ENCODE measurements at places on chromosomes 11 and 22.

GRCh38 chr11:48066881-48067800 lies 86.8 kb downstream of the PTPRJ start:
- DNase-seq, result no peak

- no peak for DNase-seq
These were observed 16.1 kb upstream of the CHRM4 start for GRCh38 chr11:46407635-46408034.

DNA sequence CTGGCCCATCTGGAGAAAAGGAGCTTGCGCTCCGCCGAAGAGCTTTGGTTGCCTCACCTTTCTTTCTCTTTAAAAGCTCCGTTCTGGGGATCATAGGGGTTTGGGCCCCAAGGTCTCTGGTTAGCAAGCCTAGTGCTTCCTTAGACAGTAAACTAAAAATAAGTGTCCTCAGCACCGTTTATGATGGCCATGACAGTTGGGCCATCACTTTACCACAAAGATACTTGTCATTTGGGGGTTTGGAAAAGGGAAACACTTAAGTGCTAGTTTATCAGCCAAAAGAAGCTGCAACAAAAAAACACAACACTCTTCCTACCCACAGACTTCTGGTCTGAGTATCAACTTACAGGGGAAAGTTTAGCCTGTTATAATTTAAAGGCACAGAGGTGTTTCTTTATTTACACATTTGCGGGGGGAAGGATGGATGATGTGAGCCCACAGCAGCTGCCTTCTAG lies 88.4 kb upstream of the CD44 start:
- no peak for DNase-seq

DNA sequence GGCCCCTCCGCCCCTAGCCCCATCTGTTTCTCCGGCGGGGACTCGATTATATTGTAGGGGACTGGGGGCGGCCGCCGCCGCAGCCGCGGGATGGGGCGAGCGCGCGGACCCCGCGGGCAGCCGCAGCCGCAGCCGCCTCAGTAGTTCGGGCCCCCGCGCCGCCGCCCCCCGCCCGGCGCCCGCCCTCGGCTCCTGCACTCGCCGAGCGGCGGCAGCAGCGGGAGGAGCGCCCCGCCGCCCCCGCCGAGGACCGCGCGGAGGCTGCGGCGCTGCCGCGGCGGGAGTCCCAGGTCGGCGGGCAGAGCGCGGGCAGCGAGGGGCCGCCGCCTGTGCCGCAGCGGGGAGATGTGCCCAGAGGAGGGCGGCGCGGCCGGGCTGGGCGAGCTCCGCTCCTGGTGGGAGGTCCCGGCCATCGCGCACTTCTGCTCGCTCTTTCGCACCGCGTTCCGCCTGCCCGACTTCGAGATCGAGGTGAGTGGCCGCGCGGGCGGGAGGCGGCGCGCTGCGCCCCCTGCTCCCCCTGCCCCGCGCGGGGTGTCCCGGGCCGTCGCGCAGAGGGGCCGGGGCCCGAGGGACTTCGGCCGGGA lies at the start of gene CECR2:
Gene CECR2 (plus strand): TSS at position 22 of the 587 bp plus-strand sequence. CDS start 324 bp downstream, at position 346.
- no peak for DNase-seq

DNA sequence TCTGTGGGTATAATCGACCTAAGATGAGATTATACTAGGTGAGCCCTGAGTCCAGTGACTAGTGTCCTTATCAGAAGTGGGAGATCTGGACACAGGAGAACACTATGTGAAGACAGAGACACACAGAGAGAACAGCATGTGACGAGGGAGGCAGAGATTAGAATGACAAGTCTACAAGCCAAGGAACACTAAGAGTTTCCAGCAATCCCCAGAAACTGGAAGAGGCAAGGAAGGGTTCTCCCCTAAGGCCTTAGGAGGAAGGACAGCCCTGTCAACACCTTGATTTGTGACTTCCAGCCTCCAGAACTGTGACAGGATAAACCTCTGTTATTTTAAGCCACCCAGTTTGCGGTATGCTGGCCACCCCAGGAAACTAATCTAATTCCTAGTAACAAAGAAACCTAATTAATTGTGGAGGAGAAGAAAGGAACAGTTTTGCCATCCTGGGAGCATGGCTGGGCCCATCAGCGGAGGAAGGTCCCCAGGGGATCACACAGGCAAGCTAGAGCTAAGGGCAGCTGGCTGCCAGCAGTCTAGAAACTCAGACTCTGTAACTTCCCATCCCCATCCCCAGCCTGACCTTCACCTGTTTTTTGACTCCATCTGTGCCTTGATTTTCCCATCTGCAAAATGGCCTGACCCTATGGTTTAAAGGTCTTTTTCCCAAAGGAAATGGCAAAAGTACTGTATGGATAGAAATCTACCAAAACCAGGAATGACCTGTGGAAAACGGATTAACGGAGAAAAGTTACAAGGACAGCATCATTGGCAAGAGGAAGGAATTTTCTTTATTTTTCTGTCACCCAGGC lies 10.3 kb upstream of the THOC5 start:
- no peak for DNase-seq

DNA sequence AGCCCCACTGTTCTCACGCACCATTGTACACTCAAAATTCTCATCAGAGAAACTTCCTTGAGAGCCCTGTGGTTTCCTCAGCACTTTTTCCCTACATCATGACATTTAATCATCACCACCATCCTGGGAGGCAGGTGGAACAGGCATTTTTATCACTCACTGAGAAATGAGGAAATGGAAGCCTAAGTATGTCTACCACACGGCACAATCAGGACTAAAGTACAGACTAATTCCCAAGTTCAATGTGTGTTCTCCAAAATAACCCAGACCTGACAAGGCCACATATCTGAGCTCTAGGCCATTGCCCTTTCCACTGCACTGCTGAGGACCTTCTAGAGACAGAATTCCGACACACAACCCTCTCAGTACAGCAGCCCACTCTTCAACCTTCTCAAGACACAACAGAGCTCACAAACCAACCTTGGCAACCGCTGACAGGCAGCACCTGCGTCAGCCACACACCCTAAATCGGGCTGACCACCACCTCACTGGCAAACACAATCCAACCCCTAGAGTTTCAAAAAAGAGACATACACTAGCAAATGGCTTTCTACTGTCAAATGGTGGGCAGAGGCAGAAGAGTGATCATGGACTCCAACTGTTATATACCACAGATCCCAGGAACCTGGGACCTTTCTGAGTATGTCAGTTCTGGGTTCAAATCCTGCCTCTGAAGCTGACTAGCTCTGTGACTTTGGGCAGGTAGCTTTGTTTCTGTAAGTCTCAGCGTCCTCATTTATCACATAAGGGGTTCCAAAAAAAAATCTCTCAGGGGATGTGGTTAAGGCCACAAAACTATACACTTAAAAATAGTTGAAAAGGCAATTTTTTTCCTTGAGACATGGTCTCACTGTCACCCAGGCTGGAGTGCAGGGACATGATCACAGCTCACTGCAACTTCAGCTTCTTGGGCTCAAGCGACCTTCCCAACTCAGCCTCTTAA lies 16.3 kb downstream of the SMCO4 start:
- DNase-seq, result no peak
